ENCODE measurements at places on chromosomes 12 and 14. TPM values are rescaled to one million over a fixed set of nuclear protein-coding genes. Genes with fewer than 3 reads are reported as not detected.

DNA sequence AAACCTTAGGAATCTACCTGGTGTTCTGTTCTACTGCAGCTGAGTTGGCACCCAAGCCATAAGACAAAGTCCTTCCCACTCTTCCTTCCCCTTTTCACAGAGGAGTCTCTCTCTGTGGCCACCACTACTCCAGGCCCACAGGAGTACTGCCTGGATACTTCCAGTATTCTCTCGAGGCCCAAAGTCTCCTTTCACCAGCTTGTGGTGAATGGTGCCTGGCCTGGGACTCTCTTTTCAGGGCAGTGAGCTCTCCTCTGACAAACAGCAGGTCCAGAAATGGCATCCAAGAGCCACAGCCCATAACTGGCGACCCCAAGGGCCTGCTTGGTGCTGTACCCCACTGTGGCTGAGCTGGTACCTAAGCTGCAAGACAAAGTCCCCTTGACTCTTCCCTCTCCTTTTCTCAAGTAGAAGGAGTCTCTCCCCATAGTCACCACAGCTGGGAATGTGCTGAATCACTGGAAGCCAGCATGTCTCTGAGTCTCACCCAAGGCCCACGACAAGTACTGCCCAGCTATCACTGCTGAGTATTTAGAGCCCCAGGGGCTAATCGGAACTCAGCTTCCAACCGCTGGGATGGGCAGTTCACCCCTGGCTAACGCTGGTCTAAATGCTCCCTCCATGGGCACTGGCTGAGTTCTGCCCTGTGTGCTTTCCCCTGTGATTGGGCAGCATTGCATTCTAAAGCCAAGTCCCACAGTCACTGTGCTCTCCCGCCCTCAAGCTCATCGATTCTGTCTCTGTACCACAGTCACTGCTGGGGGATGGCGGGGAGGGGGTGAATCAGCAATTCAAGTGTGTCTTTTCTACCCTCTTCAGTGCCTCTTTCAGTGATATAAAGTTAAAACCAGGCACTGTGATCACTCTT lies 6.1 kb downstream of the A2ML1 start:
- peak overlapping the region; percentile 36 for H3K27ac ChIP-seq
- no peaks in the 10 kb centered on the region for H3K36me3 ChIP-seq
- H3K27me3 ChIP-seq: no peaks in the 10 kb centered on the region
- H3K4me3 ChIP-seq: no peak overlapping the region

Gene SP7
- total RNA-seq: 0.13 TPM

Gene TMCC3
- total RNA-seq: 3.2 TPM

Gene SCN8A
- 10.7 TPM for total RNA-seq

DNA sequence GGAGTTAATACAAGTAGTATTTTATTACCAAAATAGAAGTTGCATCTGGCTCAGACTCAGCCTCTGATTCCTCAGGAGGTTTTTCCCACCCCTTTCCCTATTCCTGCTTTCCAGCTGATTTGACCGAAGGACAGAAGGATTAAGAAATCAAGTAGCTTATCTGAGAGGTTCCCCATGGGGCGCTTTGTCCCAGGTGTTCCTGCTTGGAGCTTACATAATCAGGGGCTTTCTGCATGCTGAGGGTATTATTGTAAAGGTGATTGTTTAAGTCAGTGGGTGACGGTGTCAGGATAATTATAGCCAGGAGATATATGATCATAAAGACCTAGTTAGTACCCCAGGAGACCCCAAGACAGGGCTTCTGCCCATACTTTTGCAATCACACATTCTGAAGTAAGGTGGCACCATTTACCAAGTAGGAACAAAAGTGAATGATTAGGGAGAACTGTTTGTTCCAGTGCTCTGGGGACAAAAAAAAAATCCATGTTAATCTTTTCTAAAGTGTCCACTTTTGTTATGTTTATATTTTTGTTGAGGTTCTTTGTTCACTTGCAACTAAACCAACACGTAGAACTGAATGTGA lies 921.3 kb downstream of the NRXN3 start:
- no peaks in the 10 kb centered on the region for H3K27me3 ChIP-seq
- H3K4me1 ChIP-seq: peaks cover 6% of the 10 kb centered on the region
- no peaks in the 10 kb centered on the region for H3K36me3 ChIP-seq

Gene CIT
- 60.9 TPM for total RNA-seq

Gene TEDC1
- 5.6 TPM for total RNA-seq

GRCh38 chr12:14214495-14214894 lies 151.0 kb upstream of the ATF7IP start:
- no peak overlapping the region for H3K27ac ChIP-seq
- no peaks in the 10 kb centered on the region for H3K4me1 ChIP-seq
- no peaks in the 10 kb centered on the region for H3K36me3 ChIP-seq
- H3K27me3 ChIP-seq: no peaks in the 10 kb centered on the region

Gene ATP5MC2
- 401 TPM for total RNA-seq

DNA sequence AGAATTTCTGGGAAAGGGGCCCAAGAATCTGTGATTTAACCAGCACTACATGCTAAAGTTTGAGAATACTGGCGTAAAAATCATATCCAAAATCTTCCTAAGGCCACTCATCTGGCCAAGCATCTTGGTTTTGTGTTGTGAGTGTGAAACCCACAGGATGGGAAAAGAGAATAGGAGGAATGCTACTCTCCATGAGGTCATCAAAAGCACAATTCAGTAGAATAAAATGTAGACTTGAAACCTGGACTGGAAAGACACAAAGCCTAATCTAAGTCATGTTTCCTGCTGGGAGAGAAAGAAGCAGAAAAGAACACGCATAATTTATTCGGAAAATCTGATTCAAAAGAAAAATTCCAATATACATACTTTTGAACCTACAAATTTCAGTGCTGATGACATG lies 42.3 kb downstream of the NR1H4 start:
- H3K36me3 ChIP-seq: no peaks in the 10 kb centered on the region
- H3K4me3 ChIP-seq: no peak overlapping the region
- DNase-seq: no peak
- no peaks in the 10 kb centered on the region for H3K27me3 ChIP-seq
- H3K27ac ChIP-seq: no peak overlapping the region

Gene GRIN2B
- total RNA-seq: 3.2 TPM

DNA sequence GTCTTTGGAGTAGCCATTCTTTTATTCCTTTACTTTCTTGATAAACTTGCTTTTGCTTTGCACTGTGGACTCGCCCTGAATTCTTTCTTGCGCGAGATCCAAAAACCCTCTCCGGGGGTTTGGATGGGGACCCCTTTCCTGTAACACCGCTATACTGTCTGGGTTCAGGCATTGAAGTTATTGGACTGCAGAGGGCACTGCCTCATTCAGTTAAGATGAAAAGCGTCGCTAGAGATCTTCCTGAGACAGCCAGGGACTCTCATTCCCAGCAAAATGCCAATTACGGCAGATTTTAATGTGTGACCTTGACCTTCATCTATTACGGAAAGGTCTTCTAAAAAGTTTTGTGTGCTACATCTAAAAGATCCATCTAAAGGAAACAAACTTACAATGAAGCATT lies 17.3 kb upstream of the RIMKLB start:
- H3K36me3 ChIP-seq: no peaks in the 10 kb centered on the region
- H3K4me1 ChIP-seq: no peaks in the 10 kb centered on the region
- no peaks in the 10 kb centered on the region for H3K27me3 ChIP-seq
- H3K27ac ChIP-seq: no peak overlapping the region

Gene NUP37
- total RNA-seq: 71.0 TPM

DNA sequence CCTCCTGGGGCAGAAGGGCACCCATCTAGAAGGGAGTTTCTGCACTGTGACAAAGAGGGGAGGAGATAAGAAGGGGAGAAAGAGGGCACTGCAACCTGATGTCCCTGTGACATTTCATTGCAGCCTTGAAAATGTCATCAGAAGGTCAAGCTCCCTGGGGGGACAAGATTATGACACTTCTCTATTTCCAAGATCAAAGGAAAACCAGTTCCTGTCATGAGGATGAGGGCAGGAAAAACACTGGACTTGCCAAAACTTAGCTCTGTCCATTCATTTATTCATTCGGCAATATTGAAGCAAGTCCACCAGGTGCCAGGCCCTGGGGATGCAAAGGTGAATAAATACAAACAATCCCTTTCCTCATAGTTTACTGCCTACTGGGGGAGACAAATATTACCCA lies 138.4 kb upstream of the CDKN3 start:
- no peak overlapping the region for H3K4me3 ChIP-seq
- no peak for DNase-seq
- peaks cover 5% of the 10 kb centered on the region for H3K4me1 ChIP-seq
- H3K36me3 ChIP-seq: no peaks in the 10 kb centered on the region

DNA sequence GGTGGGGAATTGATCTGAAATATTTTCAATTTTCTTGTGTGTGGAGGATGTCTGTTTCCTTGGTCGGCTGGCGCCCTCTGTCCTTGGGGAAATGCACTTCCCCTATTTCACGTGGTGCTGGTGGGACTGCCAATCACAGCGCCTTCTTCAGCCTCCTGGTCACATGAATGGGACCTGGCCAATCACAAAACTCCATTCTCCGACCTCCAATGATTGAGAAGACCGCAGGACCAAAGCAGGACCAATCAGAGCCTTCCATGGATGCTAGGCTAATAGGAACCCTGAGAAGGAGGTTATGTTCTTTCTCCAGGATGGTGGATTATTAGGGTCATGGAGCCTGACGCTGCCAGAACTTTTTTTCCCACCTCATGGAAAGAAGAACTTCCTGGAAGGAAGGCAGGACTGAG lies 188.7 kb downstream of the TTC8 start:
- H3K4me1 ChIP-seq: no peaks in the 10 kb centered on the region
- no peaks in the 10 kb centered on the region for H3K27me3 ChIP-seq
- H3K4me3 ChIP-seq: no peak overlapping the region

- H3K4me3 ChIP-seq: no peak overlapping the region
- no peaks in the 10 kb centered on the region for H3K27me3 ChIP-seq
- peaks cover 3% of the 10 kb centered on the region for H3K4me1 ChIP-seq
- H3K36me3 ChIP-seq: no peaks in the 10 kb centered on the region
- H3K27ac ChIP-seq: no peak overlapping the region
Measured at GRCh38 chr14:96897184-96897583, 100.0 kb downstream of the VRK1 start.

GRCh38 chr14:96255501-96256366 lies at the start of gene BDKRB1:
BDKRB1 (plus strand) TSS chr14:96256210; CDS start chr14:96263683, 7,473 bp downstream.
- H3K4me3 ChIP-seq: no peak within 1 kb of the TSS
- no peak within 1 kb of the TSS for H3K27ac ChIP-seq
- no peaks in the 10 kb centered on the region for H3K27me3 ChIP-seq
- no peak for DNase-seq
- H3K36me3 ChIP-seq: no peaks in the 10 kb centered on the region
- 0 out of 2 replicates have a peak, but pooled peaks cover 3% of the 10 kb centered on the region for H3K4me1 ChIP-seq

DNA sequence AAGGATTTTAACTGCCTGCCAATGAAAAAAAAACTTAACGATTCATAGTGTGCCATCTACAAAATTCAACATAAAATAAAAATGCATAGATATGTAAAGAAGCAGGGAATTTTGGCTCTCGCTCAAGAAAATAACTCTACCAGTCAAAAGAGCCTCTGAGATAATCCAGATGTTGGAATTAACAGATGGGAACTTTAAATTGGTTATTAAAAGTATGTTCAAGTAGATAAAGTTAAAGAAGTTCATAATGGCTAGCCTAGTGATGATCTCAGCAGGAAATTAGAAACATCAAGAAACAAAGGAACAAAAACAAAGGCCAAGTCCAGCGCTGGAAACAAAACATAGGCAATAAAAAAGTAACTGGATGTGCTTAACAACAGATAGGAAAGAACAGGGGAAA lies 23.1 kb downstream of the PIK3C2G start:
- no peak overlapping the region for H3K4me3 ChIP-seq
- no peaks in the 10 kb centered on the region for H3K36me3 ChIP-seq
- DNase-seq: no peak

DNA sequence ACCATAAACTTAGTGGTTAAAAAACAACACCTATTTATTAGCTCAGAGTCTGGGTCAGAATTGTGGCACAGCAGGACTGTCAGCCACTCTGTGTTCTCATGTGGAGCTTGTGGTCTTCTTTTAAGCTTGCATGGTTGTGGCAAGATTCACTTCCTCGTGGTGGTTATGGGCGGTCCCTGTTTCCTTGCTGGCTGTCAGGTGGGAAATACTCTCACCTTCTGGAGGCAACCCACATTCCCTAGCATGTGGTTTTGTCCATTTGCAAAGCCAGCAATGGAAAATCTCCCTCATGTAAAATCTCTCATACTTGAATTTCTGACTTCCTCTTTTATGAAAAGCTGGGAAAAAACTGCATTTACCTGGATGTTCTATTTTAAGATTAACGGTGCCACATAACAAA lies 229.8 kb downstream of the ALX1 start:
- no peak overlapping the region for H3K27ac ChIP-seq
- H3K27me3 ChIP-seq: no peaks in the 10 kb centered on the region
- H3K4me1 ChIP-seq: no peaks in the 10 kb centered on the region

- H3K36me3 ChIP-seq: no peaks in the 10 kb centered on the region
- 0 out of 2 replicates have a peak, but pooled peaks cover 6% of the 10 kb centered on the region for H3K4me1 ChIP-seq
- H3K27me3 ChIP-seq: no peaks in the 10 kb centered on the region
Measured at GRCh38 chr12:31877884-31878283, 81.3 kb upstream of the RESF1 start.

DNA sequence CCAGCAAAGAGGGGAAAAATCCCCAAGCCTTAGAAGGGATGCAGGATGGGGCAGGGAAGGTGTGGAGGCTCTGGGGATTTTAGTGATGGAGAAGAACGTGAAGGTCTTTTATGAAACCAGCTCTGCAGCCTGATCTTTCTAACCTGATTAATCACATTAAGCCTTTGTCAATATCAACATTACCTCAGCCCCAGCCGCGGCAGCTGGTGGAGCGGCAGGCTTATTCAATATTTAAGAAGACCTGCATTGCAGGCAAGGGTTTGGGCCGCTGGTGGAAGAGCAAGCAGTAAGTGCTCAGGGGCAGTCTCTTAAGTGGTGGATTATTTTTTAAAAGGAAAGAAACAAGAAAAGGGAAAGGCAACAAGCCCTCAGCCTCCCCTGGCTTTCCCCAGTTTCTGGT lies 16.6 kb downstream of the RPH3A start:
- H3K4me3 ChIP-seq: no peak overlapping the region
- H3K27ac ChIP-seq: no peak overlapping the region
- H3K4me1 ChIP-seq: no peaks in the 10 kb centered on the region
- no peak for DNase-seq
- no peaks in the 10 kb centered on the region for H3K36me3 ChIP-seq

Gene NANOG
- 229 TPM for total RNA-seq

DNA sequence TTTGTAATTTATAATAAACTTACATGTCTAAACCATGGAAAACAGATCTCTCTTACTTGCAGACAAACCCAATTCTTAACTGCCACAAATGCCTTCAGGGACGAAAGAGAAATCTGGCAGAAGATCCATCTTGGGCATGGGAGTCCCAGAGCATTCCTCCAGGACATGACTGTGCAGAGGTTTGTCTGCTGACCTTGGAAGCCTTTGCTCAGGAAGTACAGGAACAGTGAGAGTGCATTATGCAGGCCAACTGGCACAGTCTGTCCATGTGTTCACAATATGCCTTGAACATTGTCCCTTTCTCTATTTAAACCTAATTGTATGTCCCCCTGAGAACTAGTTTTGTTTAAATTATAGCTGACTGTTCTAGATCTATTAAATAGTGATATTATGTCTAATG lies 467.1 kb downstream of the ATP23 start:
- no peaks in the 10 kb centered on the region for H3K27me3 ChIP-seq
- H3K27ac ChIP-seq: no peak overlapping the region
- H3K4me3 ChIP-seq: no peak overlapping the region
- H3K36me3 ChIP-seq: no peaks in the 10 kb centered on the region
- no peaks in the 10 kb centered on the region for H3K4me1 ChIP-seq
- no peak for DNase-seq

Gene NEUROD4
- total RNA-seq: not detected

Gene IL22
- not detected for total RNA-seq

All from H1 (cell line).